Stimulated activated CD4-positive, alpha-beta T cell treated with anti-CD3 and anti-CD28 coated beads, TNF-alpha, amount 100 ng/mL, for 48 hours (primary cell): ENCODE measurements at places on chromosomes 1 and 21.

- DNase-seq, result no peak
Observed at GRCh38 chr1:193408782-193409293, 222.4 kb upstream of the B3GALT2 start.

DNA sequence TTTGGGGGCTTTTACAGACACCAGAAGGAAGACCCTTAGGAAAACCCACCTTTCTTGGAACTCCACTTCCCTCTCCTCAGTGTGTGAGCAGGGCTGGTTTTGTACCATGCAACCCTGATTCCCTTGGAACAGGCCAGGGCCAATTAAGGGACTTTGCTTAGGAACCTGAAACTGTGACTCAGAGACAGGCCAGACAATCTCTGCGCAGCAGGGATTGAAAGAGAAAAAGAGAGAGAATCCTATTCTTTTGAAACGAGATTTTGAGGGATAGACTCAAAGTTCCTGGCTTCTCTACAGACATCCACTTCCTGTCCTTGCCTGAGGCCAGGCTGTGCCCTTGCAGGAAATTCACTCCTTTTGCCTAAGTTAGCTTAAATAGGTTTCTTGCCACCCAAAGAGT lies 23.1 kb upstream of the C1orf198 start:
- DNase-seq, result no peak

DNA sequence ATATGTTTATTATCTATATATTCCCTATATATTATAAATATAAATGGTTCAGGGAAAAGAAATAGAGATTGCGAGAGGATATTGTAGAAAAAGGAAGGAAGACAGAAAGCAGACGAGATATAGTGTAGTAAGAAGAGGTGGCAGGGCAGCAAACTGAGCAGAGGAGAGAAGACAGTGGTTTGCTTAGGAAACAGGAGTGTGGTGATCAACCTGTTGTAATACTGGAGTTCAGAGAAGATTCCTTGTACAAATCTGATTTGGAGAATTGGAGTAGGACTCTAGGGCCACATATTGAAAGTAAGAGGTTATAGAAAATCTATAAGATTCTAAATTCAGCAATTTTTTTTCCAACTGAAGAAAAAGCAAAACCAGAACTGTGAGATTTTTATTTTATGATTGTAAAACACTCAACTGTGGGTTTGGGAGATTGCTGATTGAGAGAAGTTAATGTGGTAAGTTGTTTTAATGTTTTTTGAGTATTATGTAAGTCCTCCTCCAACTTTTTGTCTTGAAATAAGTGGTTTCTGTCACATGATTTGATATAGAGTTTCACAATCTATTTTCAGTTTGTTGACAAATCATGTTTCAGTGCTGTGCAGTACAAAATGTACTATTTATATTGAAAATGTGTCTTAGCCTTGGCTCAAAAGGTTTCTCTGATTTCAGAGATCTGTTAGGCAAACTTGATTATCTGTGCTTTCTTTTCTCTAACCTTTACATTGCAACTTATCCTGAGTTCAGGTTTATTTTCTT lies 9.6 kb upstream of the AMY2B start:
- no peak for DNase-seq

GRCh38 chr21:31750843-31751242 lies 18.9 kb upstream of the SCAF4 start:
- no peak for DNase-seq

DNA sequence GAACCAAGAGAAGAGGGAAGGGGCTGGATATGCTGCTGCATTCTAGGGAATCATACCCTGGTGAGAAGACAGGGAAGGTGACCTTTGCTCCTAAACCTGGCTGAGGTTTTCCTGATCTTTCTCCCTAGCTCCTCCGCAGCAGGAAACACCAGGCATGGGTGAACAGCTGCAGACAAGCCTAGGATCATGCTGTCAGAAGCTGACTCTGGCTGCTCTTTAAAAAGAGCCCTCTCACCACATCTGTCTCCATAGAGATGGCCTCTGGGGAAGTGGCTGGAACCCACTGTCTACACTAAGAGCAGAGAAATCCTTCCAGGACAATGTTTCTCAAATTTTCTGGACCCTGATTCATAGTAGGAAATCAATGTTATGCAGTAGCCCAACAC lies 57.6 kb downstream of the CD34 start:
- no peak for DNase-seq

DNA sequence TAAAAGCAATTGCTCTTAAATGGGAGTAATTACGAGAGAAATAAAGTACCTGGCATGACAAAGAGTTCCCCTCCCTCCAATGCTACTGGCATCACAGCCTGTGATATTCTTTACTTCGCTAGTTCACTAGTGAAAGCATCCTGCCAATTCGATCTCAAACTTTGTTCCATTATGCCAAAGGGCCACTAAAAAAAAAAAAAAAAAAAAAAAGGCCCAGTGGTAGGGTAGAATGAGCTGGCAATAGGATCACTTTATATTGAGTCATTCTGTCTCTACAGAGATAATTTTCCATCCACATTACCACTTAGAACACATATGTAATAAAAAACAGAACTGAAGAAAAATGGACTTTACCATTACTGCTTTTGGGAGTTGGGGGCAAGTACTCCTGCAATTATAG lies 11.2 kb downstream of the PUM1 start:
- DNase-seq, result no peak

- DNase-seq, result no peak
Observed at GRCh38 chr1:2575801-2576663, 10.5 kb upstream of the PRXL2B start.

- no peak for DNase-seq
Observed at GRCh38 chr1:169321539-169321938, 46.1 kb downstream of the NME7 start.

GRCh38 chr1:33815061-33815460 lies 48.8 kb upstream of the HMGB4 start:
- no peak for DNase-seq

DNA sequence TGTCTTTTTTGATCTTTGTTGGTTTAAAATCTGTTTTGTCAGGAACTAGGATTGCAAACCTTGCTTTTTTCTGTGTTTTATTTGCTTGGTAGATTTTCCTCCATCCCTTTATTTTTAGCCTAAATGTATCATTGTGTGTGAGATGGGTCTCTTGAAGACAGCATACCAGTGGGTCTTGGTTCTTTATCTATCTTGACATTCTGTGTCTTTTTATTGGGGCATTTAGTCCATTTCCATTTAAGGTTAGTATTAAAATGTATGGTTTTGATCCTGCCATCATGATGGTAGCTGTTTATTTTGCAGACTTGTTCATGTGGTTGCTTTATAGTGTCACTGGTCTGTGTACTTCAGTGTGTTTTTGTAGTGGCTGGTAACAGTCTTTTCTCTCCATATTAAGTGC lies 14.1 kb downstream of the ZNF678 start:
- DNase-seq, result no peak

GRCh38 chr1:214472364-214472763 lies 79.0 kb downstream of the PTPN14 start:
- no peak for DNase-seq

DNA sequence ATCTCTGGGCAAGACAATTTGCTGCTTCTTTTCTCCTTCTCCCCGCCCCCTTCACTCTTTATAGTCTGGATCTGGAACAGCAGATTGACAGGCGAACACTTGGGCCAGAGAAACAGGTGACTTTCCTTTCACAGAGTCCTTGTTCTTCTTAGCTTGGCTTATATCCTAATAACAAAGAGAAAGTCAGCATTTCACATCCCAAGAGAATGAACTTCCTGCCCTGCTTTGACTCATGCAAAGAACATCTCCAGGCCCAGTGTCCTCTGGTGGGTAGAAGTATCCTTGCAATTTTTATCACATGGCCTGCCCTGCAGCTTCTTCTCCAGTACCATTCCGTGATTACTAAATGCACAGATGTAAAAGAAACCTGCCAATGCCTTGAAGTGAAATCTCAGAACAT lies 764.4 kb downstream of the ADGRL2 start:
- DNase-seq, result no peak

DNA sequence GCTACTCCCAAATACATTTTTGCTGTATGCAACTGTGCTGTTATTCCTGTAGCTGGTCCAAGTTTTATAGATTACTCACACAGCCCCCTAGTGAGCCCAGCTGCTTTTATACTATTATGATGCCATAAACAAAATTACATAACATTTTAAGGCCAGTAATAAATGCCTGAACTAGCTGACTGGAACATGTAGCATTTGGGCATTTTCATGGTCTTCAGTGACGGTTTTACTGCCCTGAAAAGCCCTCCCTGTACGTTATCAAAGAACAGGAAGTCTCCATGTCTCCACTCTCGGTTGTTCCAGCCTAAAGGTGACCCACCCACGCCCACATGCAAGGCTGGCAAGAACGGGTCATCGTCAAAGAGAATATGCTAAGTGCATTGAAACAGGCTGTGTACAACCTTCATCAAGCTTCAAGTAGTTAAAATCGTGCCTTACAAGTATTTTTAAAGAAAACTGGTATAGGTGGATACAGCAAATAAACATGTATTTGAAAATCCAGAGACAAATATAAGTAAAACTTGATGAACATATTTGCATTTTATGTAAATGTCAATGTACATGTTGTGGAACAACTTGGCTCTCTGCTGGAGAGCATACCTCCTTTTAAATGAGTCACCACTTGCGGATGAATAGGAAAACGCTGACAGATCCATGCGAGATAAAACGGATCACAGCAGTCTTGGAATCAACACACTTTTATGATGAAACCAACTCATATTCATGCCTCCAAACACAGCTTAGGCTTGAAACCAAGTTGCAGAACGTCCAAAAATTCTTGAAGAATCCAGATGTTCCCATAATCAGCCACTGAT lies 520.5 kb downstream of the SMYD3 start:
- no peak for DNase-seq
